ENCODE measurements at places on chromosomes 6 and 20.

GRCh38 chr6:18515767-18516166 is 128.6 kb downstream of the RNF144B start:
- DNase-seq: no peak

DNA sequence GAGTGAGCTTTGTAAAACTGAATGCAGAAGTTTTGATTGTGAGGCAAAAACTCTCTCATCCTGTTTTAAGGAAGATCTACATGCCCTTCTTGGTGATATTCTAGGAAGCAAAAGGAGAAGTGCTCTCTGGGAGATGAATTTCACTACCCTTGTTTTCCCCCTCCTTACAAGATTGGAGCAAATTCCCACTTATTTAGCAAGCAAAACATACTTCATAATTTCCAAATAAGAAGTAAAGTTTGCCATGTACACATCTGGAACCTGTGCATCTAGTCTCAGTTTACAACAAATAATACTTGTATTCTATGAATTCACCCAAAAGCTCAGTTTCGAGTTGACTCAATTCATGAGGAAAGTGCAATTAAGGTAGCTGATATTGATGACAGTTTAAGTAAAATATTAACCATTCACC is 27.6 kb upstream of the IFNGR1 start:
- no peak for DNase-seq

- no peak for DNase-seq
These were observed 127.4 kb upstream of the FAM83B start for GRCh38 chr6:54719131-54719530.

DNA sequence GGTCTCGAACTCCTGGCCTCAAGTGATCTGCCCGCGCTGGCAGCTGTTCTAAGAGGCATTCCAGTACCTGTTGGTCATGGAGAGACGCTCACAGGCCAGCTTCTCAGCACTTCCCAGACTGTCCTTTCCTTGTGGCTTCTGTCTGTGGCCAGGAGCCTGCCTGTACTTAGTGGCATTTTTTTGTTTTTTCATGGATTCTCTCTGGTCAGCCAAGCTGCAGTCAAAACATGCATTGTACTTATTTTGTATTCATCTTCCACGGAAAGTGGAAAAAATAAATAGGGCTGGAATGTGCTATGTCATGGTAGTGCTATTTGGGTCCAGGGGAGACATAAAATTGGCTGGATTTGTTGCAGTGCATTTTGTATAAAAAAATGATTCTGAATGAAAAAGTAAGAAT is 29.1 kb downstream of the ZDHHC14 start:
- no peak for DNase-seq

DNA sequence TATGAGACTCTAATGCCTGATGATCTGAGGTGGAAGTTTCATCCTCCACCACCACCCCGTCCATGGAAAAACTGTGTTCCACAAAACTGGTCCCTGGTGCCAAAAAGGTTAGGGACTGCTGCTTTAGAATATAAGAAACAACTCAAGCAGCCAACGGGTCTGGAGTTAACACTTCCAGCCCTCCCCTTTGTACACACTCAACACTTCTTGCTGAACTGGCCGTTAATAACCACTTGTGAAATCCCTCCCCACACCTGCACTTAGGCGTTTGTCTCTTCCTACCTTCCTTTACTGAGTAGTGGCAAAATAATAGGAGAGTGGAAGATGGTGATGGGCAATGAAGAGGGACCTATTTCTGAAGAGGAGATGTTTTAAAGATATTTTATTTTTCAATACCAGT is 10.5 kb downstream of the SAYSD1 start:
- DNase-seq: no peak

DNA sequence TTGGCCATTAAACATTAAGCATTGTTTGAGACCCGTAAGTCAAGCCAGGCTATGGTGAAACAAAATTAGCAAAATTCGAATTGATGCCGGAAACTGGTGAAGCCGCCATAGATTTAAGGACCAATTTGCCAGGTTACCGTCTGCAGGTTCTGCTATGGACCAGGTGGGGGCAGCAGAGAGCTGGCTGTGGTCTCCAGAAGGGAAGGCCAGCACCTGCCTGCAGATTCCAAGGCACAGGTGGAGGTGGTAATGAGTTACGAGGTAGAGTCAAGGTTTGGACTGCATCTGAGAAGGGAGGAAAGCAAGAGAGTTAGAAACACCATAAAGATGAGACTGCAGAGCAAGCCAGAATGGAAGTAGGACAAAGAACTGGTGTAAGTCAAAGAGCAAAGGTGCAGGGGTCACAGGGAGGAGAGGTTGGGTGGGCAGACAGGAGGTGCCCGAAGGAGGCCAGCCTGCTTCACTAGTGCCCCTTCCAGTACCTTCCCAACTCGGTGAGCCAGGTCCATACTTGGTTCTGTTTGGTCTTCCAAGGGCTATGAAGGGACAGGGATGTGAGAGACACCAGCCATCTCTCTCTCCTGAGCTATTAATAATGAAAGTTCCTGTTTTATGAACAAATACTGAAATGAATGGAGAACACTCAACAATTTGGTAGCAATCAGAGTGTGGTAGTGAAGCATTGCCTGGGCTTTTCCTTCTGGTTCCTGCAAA is 131.6 kb upstream of the ESR1 start:
- DNase-seq: peak; percentile 4

DNA sequence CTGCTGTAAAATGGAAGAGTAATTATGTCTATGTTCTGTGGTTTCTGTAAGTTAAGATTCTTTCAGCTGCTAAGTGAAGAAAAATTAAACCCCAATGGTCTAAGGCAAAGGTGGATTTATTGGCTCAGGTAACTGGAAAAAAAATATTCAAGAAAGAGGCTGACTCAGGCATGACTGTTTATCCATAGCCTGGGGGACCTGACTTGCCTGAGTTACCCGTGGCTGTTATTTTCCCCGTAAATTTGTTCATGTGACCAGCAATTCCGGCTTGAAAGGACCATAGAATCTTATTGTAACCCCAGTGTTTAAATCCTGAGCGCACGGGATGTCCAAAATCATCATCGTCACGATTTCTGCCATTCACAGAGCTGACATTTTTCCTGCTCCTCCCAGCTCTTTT is 32.3 kb upstream of the SULF2 start:
- no peak for DNase-seq

- DNase-seq: no peak
These were observed 14.3 kb upstream of the SLC22A3 start for GRCh38 chr6:160333841-160334240.

- no peak for DNase-seq
These were observed 1.9 kb upstream of the SASH1 start for GRCh38 chr6:148340586-148341297.

- DNase-seq: no peak
These were observed 3.4 kb upstream of the ZNF217 start for GRCh38 chr20:53597030-53597482.

GRCh38 chr6:42446370-42446769 is 5.4 kb downstream of the TRERF1 start:
- DNase-seq: no peak

- no peak for DNase-seq
These were observed 2.9 kb upstream of the PPDPF start for GRCh38 chr20:63517376-63518309.

DNA sequence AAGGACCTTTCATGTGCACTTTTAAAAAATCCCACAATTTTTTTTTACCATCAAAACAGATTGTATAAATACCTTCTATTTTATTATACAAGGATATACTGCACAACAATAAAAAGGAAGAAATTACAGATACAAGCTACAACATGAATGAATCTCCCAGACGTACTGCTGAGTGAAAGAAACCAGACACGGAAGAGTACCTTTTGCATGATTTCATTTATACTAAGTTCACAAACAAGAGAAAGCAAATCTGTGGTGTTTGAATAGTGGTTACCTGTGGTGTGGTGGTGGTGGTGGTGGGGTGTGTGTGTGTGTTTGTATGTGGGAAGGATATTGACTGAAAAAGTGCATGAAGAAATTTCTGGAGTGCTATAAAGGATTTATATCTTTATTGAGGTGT is 6.8 kb upstream of the PLCB4 start:
- no peak for DNase-seq

GRCh38 chr6:37858363-37858762 is 38.8 kb downstream of the ZFAND3 start:
- no peak for DNase-seq

DNA sequence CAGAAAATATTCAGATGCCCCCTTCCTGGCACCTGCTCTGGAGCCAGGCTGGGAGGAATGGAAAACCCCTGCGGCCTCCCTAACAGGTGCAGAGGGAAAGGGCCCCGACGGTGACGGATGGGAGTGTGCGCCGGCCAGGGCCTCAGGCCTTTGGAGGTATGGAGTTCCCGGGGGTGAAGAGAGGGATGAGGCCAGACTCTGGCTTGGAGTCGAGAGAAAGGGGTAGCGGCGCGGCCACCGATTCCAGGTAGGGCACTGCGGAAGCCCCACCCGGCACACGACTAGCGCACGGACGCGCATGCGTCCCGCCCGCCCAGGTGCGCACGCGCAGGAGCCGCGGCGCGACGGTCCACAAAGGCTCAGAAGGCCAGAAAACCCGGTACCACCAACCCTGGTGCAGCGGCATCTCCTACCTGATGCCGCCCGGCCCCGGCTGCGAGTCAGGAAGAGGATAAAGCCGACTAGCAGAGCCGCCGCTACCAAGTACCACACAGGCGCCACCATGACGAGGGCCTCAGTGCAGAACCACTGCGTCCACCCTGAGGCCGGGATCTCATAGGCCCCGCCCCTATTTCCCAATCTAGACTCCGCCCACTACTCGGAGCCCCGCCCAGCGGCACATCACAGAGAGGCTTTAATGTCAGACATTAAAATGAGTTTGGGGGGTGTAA is at the start of gene DDRGK1:
Gene DDRGK1 (minus strand): TSS at position 559 of the 671 bp plus-strand sequence. CDS start 55 bp downstream, at position 504.
- peak; percentile 87 for DNase-seq

DNA sequence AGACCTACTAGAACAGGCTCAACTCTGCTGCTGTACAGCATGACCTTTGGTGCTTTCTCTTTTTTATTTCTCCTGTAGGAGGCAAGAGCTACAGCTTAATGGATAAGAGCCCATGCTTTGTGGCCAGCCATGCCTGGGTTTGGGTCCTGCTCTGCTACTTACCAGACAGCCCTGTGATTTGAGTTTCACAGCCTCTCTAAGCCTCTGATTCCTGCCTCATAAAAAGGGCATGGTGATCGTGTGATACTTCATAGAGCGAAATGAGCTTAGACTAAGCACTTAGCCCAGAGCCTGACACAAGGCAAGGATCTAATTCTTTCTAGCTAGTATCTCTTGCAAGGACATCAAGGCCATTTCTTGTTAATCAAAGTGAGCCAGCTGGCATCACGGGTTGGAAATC is 19.3 kb upstream of the PDE7B start:
- DNase-seq: no peak

GRCh38 chr20:57400821-57401564 is 9.8 kb downstream of the RBM38 start:
- no peak for DNase-seq

DNA sequence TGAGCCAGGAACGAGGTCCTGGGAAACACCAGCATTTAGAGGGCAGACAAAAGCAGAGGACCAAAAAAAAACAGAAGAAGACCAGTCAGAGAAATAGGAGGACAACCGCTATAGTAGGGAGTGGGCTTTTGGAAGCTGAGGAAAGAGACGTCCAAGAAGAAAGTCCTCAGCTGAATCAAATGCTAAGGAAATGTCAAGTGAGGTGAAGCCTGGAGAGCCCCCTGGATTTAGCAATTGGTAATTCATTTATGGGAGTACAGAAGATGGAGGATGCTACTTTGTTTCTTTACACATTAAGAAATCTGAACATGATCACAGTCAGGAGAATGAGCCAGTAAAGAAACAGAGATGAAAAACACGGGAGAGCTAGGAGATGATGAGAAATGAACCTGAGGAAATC is 41.1 kb downstream of the LRP11 start:
- DNase-seq: no peak

DNA sequence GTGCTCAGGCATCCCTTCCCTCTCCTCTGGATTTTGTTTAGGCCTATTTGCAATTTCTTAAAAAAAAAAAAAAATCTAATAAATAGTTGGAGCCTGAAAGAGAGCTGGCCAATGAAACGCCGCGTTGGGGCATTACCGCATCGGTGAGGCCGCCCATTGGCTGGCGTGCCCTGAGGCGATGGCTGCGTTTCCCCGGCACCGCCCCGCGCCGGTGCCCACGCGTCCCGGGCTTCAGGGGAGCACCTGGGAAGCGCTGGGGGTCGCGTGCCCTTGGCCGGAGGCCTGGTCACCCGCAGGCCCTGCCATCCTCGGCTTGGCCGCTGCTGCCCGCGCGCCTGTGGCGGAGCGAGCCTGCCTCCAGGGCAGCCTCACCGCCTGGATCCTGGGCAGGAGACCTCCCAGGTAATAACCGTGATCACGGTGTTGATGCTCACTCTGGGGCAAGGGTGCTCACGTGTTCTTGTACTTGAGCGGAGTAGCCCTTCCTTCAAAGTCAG is 155.4 kb downstream of the NRN1 start:
- peak; percentile 63 for DNase-seq

DNA sequence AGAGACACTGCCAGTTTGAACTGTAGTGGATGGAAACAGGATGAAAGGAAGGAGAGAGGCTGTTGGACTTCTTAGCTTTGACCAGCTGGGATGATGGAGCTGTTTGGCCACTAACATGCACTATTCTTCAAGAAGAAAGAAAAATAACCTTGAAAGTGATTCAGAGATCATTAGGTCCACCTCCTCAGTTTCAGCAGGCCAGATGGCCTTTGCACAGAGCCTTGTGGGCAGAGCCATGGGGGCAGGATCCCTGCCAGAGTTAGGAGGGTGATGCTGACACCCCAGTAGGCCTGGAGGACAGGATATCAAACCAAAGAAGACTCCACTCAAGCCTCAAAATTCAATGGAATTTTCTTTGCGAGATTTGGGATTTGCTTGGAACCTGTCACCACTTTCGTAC is 74.5 kb upstream of the TMEM181 start:
- DNase-seq: no peak

- DNase-seq: no peak
These were observed 55.9 kb upstream of the STX16 start for GRCh38 chr20:58595167-58595566.
